ENCODE measurements at places on chromosomes 1 and 21.

DNA sequence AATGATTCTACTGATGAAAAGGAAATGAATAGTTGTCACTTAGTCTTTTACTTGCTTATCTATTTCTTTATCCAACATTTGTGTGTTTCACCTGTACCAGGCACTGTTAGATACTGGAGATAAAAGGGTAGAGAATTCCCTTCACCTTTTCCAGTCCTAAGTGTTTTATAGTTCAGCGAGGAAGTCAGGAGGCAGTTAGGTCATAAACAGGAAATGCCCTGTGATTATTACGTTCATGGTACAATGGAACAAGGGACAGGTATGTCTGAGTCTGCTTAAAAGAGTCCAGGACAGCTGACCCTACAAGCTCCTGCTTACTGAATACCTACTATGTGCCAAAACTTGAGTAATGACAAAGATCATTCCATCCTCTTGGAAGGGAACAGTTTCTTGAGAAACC lies 77.8 kb downstream of the TNR start:
- DNase-seq = no peak

- DNase-seq = no peak
Observed at GRCh38 chr1:190436615-190437014, 41.0 kb downstream of the BRINP3 start.

GRCh38 chr1:3453203-3453761 lies 1.2 kb upstream of the ARHGEF16 start:
- peak; percentile 64 for DNase-seq

GRCh38 chr1:19205845-19206244 lies 4.2 kb downstream of the UBR4 start:
- DNase-seq = no peak

GRCh38 chr1:31373897-31374486 lies 1.1 kb upstream of the FABP3 start:
- no peak for DNase-seq

GRCh38 chr1:230061801-230062200 lies 5.2 kb upstream of the GALNT2 start:
- no peak for DNase-seq

DNA sequence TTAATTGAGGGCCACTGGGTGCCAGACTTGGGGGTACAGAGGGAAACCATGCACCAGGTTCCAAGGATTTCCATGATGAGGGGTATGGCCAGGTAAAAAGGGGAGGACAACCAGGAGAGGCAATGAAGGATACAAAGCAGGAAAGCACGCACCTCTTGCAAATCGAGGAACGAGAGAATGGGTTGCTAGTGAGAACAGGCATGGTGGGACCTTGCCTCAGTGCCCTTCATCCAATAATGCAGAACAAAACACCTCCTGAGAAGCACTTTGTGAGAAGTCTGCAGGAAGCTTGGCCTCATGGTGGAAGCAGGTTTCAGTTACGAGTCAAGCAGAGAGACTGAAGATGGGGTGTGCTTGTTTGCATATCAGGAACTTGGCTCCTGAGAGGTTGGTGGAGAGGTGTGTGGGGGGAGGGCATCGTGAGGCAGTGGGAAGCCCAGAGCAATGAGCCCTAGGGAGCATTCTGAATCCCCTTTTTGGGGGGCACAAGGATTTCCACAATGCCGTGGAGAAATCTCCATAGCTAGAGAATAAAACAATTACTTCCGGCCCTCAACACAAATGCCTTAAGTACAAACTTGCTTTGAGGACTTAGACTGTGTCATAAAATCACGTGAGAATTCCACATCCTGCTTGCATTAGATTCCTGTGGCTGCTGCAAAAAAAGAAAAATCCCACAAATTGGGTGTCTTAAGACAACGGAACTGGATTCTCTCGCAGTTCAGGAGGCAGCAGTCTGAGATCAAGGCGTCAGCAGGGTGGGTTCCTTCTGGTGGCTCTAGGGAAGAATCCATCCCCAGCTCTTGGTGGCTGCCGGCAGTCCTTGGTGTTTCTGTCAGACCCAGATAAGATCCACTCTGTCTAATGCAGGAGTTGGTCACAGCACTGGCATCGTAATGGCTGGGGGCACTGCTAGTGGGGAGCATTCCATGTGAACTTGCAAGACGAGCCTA lies 54.9 kb upstream of the BACE2 start:
- no peak for DNase-seq

GRCh38 chr1:172827301-172827700 lies 168.4 kb downstream of the FASLG start:
- DNase-seq = no peak

GRCh38 chr1:221687836-221688487 lies 53.9 kb downstream of the DUSP10 start:
- no peak for DNase-seq

DNA sequence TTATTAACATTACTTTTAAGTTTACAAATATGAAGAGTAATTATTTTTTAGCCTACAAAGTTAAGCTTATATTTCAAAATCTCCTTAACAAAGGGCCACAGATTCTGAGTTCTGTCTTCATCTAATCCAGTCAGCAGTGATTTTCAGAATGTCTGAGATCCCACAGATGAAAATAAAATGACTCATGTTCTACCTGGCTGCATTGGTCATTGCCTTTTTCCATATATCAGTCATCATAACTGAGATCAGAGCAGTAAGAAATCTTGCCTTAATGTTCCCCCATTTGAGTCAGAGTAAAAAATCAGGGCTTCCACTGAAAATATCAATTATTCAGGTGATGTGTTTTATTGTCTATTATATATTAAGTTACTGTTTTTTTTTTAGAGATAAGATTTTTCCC lies 416.1 kb downstream of the MRPL39 start:
- no peak for DNase-seq

DNA sequence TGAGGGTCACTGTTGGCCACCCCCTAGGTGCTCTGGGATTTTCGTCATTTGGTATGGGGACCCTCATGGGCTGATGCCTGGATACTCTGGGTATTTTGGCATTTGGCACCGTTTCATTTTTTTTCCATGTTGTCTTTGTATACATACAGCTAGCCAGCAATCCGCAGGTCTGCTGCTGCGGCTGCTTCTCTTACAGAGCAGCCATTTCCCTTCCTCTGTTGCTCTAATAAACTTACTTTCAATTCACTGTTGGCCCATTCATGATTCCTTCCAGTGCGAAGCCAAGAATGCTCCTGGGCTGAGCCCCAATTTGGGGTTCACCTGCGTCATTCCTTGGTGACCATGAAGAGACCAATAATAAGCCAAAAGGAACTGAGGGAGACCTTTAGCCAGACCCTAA lies 21.5 kb downstream of the GON4L start:
- no peak for DNase-seq

- DNase-seq = no peak
Observed at GRCh38 chr1:59136541-59137275, 160.2 kb upstream of the FGGY start.

DNA sequence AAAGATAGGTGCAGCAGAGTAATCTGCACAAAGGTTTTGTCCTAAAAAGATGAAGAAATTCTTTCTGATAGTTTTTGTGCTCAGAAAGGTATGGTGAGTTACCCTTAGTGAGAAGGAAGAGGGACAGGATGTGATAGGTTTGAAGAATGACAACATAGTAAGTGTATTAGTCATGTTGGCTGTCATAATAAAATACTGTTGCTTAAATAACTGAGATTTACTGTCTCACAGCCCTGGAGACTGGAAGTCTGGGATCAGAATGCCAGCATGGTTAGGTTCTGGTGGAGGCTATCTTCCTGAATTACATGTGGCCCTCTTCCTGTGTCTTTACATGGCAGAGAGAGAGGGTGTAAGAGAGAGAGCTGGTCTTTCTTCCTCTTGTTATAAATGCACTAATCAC lies 965.2 kb downstream of the TTLL7 start:
- DNase-seq = no peak

GRCh38 chr1:110150330-110151174 lies at the start of gene SLC6A17:
Gene SLC6A17 (plus strand): TSS chr1:110150494. CDS start chr1:110166930, 16,436 bp downstream.
- DNase-seq = no peak

DNA sequence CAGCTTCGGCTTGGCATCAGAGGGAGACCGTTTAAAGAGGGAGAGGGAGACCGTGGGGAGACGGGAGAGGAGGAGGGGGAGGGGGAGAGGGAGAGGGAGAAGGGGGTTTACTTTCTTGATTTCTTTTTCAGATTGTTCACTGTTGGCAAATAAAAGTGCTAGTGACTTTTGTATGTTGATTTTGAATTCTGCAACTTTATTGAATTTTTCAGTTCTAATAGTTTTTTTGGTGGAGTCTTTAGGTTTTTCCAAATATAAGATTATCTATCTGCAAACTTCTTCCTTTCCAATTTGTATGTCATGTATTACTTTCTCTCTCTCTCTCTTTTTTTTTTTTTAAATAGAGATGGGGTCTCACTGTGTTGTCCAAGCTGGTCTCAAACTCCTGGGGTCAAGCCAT lies 104.0 kb downstream of the PPP1R12B start:
- DNase-seq = no peak

- no peak for DNase-seq
Observed at GRCh38 chr21:42009018-42009830, 936 bp downstream of the ZBTB21 start.

GRCh38 chr1:115062542-115063004 lies 26.7 kb downstream of the TSPAN2 start:
- DNase-seq = peak; percentile 89

DNA sequence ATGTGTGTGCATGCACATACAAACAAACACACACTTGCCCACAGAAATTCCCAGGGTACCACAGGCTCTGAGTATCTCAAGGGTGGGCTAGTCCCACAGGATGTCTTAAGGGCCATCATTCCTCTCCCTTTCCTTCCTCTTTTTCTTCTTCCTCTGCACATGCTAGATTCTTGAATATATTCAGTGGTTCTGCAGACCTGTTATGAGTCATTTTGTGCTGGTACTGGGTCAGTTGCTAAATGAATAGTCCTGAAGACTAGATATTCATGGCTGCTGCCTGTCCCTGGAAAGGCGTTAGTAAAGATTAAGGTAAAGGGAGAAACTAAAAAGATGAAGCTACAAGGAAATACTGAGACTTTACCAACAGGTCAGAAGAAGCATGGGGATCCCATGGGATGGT lies 256.7 kb upstream of the KIAA0040 start:
- no peak for DNase-seq

DNA sequence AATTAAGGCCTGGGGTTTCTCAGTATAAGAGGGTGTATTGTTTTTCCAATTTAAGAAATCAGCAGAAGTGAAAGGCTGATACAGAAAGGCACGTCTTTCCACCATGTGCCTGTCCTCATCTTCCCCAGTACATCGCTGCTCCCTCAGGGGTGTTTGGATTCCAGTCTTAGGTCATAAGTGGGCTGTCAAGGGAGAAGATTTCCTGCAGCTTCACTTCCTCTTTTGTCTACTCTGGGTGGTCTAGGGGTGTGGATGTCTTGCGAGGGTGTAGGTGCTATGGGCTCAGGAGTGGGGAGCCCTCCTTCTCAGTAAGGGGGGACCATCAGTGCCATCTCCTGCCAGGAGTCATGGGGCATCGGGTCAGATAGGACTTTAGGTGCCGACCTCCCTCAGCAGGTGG lies 999.8 kb upstream of the NCAM2 start:
- DNase-seq = no peak

GRCh38 chr1:101101360-101101759 lies 75.8 kb upstream of the DPH5 start:
- no peak for DNase-seq

GRCh38 chr1:66213491-66213890 lies 320.5 kb upstream of the SGIP1 start:
- DNase-seq = no peak

GRCh38 chr1:72530646-72531045 lies 248.3 kb upstream of the NEGR1 start:
- DNase-seq = no peak

DNA sequence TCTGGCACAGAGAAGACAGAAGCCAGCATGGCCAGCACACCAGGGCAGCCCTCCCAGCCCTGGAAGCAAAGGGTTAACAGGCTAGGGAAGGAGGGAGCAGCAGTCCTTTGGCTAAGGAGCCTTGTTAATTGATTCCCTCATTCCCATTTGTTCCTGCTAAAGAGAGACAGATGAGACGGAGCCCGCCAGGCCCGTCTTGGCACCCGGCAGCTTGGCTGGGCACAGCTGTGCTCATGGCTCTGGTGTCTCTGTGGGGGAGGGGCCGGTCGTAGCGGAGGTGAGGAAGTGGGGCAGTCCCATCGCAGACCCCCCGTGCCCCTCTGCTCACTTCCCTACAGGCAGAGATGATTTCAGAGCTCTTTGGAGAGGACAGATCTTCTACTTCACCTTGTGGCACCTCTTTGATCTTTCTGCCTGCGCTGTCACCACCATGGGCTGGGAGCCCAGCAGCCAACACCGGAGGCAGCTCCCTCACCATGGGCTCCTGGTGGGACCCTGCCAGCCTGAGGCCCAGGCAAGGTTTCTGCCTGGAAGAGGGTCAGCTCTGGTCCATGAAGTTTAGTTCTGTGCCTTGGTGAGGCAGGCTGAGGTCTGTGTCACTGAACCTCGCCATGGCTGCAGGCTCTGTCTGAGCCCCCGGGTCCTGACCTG lies 38.0 kb downstream of the FOXO6 start:
- DNase-seq = no peak

DNA sequence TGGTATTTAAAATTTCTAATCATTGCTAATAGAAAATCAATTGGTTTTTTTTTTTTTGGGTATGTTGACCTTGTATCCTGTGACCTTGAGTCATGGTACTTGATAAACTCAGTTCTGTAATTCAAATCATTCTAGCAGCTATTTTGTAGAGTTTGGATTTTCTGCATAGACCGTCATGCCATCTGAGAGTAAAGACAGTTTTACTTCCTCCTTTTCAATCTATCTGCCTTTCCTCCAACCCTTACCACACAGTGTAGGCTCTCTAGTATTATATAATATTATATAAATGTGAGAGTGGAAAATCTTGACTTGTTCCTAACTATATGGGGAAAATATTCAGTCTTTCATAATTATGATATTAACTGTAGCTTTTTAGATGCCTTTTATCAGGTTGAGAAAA lies 7.0 kb downstream of the TDRD5 start:
- DNase-seq = no peak

- no peak for DNase-seq
Observed at GRCh38 chr21:31659286-31659535, 282 bp upstream of the SOD1 start.

DNA sequence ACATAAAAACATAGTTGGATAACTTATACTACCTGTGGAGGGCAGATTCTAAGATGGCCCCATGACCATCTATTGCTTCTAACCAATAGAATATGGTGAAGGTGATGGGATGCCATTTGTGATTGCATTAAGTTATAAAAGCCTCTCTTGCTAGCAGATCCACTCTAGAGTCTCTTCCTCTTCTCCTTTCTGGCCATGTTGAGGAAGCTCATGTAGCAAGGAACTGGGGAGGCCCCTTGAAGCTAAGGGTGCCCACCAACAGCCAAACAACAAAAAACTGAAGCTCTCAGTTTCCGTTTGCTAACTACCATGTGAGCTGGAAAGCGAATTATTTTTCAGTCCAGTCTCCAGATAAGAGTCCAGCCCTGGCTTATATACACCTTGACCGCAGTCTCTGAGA lies 16.0 kb upstream of the AGO1 start:
- no peak for DNase-seq

- no peak for DNase-seq
Observed at GRCh38 chr1:169945181-169945580, 51.5 kb upstream of the SCYL3 start.

DNA sequence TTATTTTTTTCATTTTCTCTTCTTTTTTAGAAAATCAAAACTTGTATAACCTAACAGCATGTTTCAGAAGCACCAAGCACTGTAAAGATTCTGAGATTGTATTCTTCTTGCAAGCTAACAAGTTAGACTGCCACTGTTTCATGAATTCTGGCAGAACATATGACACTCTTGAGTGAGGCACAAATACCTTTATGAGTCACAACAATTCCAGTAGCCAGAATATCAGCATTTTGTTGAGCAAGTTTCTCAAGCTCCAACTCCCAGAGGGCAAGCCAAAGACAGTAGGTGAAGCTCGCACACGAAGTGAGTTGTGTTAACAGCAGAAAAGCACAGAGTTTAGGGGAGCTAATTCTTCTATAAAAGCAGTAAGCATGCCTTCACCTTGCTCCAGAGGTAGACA lies 268.8 kb upstream of the NCAM2 start:
- DNase-seq = no peak

Measured in activated naive CD4-positive, alpha-beta T cell (primary cell).